Stimulated activated CD4-positive, alpha-beta T cell treated with anti-CD3 and anti-CD28 coated beads, Interleukin-15, amount 100 ng/mL, for 1 hour (primary cell): ENCODE measurements at places on chromosomes 1 and 21.

DNA sequence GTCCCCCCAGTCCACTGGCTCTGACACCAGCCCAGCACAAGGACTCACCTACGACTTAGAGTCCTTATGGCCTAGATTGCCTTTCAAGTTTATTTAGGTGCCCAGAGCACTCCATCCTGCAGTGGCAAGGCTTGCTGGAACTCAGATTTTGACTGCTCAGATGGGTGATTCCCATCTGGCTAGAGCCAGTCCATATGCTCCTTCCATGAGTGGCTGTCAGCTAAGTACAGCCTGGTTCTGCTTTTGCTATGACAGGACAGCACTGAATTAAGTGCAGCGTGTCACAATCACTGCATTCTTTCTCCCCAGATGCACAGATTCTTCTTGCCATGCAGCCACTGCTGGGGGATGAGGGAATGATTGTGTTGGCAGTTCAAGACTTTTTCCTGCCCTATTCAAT is 43.8 kb downstream of the GPR52 start:
- DNase-seq: no peak

GRCh38 chr1:238964631-238965030 is 421.7 kb upstream of the CHRM3 start:
- no peak for DNase-seq

- peak; percentile 43 for DNase-seq
Measured at GRCh38 chr1:110672001-110672752, 2.6 kb downstream of the KCNA3 start.

DNA sequence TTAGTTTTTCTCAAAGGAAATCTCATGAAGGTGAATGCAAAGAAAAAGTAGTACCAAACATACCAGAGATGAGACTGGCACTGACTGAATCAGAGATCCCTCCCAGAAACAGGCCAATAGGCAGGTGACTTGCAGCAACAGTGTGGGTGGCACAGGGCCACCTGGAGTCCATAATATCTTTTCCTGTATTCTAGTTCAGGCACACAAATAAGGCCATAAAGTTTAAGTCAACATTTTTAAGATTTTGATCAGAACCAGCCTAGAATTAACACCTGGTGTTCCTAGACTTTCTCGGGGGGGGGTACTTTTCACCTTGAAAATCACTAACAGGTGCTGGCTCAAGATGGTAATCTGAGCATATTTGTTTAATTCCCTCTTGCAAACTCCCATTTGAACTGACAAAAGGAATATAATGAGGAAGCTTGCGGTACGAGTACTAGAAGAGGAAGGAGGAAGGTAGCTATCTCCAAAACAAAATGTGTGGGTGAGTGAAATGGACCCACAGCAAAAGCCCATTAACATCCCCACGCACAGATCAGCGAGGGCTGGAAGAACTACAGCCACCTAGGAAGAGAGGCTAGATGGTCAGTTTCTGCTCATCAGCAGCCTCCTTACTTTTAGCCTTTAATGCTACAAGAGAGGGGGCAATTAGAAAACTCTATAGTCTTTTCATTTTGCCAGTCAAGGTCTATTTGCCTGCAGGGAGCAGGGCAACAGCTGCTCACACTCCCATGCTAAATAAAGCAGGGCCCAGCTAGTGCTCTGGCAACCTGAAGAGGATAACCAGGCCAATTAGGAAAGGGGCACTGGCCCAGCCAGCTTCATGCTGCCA is 18.9 kb downstream of the SDE2 start:
- DNase-seq: no peak

GRCh38 chr1:9672444-9672843 is 20.9 kb downstream of the PIK3CD start:
- no peak for DNase-seq

DNA sequence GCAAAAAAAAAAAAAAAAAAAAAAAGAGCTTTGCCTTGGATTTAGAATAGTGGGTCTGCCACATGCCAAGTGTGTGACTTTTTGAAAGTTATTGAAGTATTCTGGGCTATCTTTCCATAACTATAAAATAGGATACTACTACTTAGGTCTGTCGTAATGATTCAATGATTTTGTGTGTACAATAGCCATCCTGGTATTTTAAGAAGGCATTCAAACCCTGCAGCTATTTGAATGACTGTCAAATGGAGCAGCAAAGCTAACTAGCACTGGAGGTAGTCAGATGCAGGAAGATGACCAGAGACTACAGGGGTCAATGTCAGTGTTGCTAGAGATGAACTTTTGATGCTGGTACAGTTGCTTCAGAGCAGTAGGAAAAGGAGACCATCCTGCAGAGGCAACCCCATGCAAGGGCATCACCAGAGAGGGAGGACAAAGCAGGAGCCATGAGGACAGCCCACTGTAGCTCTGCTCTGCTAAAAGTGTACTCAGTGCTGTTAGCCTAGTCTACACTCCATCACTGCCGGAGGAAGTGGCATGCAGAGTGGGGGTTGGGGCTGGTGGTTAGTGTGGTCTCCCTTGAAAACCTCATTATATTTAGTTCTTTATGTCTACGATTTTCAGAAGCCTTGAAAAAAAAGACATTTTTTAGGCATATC is 29.0 kb downstream of the DUSP10 start:
- peak; percentile 46 for DNase-seq

GRCh38 chr1:94562519-94563260 is 21.1 kb upstream of the F3 start:
- no peak for DNase-seq

DNA sequence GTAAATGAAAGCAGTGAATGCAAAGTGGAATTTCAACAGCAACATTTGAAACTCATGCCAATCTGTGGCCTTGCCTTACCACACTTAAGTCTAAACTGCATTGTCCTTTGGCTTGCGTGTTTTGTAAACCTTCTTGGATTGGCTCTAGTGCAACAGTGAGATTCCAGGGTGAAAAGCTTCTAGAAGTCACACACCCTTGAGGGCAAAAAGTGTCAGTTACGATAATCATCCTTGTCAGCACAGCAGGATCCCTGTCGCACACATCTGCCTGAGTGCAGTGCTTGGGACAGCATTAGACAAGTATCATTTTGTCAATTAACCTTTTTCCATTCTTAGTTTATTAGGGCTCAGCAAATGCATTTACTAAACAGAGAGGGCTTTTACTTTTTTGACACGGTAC is 243.4 kb upstream of the PTBP2 start:
- DNase-seq: no peak

DNA sequence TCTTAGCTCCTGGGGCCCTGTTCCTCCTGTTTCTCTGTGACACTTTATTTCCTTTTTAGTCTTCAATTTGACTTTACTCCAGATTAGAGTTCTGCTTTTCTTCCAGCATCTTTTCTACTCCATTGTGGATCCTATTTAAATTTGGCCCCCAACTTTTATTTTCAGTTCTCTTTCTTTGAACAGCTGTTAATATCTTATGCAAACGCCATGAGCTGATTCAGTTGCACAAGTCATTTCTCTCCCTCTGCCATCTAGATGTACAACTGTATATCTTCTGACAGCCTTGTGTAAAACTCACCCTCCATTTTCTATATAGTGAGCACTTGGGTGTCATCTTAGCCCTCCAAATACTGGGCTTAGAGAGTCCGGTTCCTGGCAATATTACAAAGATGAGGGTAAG is 42.2 kb downstream of the SPATA17 start:
- no peak for DNase-seq

GRCh38 chr21:25790122-25790877 is 55.5 kb downstream of the GABPA start:
- DNase-seq: no peak
